Stimulated activated CD4-positive, alpha-beta T cell treated with anti-CD3 and anti-CD28 coated beads, Interleukin-12 subunit alpha, Interleukin-12 subunit beta, amount 100 ng/mL, for 24 hours (primary cell): ENCODE measurements at places on chromosomes 1 and 21.

GRCh38 chr1:159941591-159942560 lies 3.5 kb downstream of the IGSF9 start:
- DNase-seq: no peak

DNA sequence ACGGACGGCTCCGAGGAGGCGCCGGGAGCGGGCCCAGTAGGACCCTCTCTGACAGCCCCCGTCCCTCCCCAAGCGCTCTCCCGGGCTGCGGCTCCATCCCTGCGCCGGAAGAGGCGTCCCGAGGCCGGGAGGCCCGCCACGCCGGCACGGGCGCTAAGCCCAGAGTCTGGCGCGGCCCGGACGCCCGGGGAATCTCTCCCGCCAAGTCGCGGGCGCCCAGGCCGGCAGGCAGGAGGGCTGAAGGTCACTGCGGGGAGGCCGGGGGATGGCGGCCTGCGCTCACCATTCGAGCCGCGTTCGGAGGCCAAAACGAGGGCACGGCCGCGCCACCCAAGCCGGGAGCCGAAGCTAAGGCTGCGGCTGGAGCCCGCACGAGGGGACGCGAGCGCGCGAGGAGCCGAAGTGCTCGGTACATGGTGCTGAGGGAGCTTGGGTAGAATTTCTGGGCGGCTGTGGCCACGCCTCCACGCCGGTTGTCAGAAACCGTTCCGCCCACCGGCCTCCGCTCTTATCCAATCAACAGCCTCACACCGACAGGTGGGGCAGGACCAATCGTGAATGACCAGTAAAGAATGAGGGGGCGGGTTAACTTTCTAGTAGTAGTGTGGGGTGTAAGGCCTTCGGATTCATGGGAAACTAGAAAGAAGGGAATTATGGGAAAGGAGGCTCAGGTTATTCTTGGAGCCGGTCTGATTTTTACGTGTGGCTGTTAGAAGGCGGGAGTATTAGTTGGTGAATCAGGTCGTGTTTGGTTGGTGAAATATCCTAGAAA lies at the start of gene FH:
Gene FH (minus strand): TSS at position 448 of the 772 bp plus-strand sequence. CDS start 33 bp downstream, at position 415.
- DNase-seq: peak; percentile 84

GRCh38 chr1:233859446-233859845 lies 45.0 kb upstream of the SLC35F3 start:
- DNase-seq: no peak

DNA sequence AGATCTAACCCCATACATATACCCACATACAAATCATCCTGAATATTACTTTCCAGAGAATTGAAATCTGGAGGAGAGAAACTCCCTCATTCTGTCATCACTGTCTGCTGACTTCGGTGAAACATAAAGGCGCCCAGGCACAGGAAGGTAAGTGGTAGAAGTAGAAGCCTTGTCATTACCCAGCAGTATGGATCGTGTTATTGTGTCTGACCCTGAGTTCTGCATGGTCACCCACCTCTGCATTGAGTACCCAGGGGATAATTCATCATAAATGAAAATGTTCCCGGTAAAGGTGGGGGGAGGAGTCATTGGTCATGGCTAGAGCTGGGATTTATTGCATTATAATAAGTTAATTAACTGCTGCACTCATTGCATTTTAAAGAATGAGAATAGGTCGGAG lies 342.6 kb upstream of the PKN2 start:
- no peak for DNase-seq

DNA sequence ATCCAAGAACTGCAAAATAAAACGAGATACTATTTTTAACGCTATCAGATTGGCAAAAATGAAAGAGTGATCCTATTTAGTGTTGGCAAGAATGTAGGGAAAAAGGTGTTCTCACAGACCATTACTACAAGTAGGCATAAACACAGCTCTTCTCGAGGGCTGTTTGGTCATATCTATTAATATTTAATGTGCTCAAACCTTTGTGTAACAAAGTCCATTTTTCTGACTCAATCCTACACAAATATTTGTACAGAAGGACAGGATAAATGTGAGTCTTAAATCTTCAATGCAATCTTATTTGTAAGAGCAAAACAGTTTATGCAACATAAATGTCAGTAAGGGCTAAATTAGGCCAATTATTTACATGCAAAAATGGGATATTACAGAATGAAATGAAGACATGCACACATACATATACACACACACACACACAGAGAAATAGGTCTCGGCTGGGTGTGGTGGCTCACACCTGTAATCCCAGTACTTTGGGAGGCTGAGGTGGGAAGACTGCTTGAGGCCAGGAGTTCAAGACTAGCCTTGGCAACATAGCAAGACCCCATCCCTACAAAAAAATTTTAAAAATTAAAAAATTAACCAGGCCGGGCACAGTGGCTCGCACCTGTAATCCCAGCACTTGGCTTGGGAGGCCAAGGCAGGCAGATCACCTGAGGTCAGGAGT lies 17.7 kb downstream of the DHCR24 start:
- no peak for DNase-seq
